Lung microvascular endothelial cell (primary cell): ENCODE measurements at places on chromosomes 16 and 17. TPM values are rescaled to one million over a fixed set of nuclear protein-coding genes. Genes with fewer than 3 reads are reported as not detected.

DNA sequence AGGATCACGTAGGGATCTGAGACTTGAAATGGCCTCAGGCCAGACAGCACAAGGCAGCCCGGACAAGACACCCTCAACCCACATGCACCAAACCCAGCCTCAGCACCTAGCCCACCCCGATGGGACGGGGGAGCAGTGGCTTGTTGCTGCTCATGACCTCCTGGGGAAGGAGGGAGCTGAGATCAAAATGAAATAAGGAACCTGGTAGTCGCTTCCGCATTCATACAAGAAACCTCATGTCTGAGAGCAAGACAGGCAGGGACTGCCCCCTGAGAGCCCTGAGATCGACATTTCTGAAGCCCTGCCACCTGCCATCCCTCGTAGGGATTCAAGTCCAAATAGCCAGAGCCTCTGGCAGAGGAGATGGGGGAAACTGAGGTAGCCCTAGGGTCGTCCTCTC lies 5.7 kb upstream of the CEP131 start:
- no peak for DNase-seq

DNA sequence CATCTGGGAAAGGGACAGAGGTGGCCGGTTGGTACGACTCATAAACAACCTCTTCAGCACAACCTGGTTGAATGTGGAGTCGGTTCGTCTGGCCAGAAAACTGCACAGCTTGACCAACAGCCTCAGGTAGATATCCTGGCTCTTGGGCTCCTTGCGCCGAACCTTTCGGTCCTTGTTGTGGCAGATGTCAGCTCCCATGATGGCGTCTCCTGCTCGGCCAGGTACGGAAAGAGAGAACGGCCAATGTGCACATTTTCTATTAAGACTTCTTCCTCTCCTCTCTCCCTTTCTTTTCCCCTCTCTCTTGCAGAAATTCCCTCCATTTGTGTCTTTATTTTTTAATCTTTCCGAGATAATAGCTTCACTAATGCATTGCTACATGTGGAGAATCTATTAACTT lies 41.8 kb upstream of the CNTNAP4 start:
- DNase-seq, result no peak

GRCh38 chr16:76023835-76024234 lies 253.4 kb upstream of the CNTNAP4 start:
- no peak for DNase-seq

GRCh38 chr16:73285436-73286201 lies 237.7 kb upstream of the ZFHX3 start:
- DNase-seq, result no peak

- no peak for DNase-seq
Measured at GRCh38 chr17:74151551-74152315, 51.7 kb upstream of the RPL38 start.

DNA sequence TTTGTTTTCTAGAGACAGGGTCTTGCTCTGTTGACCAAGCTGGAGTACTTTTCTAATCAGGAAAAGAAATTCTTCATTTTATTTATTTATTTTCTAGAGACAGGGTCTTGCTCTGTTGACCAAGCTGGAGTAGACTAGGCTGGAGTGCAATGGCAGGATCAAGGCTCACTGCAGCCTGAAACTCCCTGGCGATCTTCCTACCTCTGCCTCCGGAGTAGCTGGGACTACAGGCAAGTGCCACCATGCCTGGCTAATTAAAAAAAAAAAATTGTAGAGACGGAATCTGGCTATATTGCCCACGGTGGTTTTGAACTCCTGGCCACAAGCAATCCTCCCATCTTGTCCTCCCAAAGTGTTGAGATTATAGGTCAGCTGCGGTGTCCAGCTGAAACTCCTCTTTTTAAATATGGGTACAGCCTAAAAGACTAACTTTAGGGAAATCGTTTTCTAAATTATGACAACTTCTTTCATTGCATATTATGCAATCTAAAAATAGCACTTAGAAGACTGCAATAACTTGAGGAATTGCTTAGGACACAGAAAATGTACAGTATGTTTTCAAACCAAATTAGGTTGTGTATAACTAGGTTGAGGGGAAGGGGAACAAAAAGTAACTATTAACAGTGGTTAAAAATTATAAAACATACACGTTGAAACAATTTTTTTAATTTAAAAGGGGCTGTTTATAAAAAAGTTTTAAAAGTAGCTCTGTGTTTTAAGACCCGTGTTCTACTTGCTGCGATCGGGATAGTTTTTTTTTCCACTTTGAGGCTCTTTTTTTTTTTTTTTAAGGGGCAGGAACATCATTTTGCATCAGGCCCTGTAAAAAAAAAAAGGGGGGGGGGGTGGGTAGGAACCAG lies 4.7 kb downstream of the PRAC1 start:
- DNase-seq, result no peak

The TMEM114 gene
- not detected in 2 replicates for total RNA-seq

GRCh38 chr16:46850619-46851555 lies 19.9 kb upstream of the C16orf87 start:
- DNase-seq, result no peak

The P2RX1 gene
- not detected in 2 replicates for total RNA-seq

GRCh38 chr16:10760858-10761257 lies 17.2 kb downstream of the NUBP1 start:
- DNase-seq, result no peak

DNA sequence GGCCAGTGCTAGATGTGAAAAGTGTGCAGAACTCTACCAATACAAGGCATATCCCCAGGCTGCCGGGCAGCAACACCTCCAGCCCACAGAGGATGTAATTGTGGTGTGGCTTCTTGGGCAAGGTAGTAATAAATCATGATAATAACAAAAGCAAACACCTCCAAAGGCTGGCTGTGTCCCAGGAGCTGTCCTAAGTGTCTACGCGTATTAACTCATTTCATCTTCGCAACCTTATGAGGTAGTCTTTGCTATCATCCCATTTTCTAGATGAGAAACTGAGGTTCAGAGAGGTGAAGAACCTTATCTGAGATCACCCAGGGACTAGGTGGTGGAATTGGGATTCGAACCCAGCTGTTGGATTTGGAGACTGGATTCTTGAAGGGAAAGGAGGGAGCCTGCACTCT lies 5.3 kb downstream of the PDK2 start:
- no peak for DNase-seq

The KRT24 gene
- total RNA-seq, result not detected in 2 replicates

DNA sequence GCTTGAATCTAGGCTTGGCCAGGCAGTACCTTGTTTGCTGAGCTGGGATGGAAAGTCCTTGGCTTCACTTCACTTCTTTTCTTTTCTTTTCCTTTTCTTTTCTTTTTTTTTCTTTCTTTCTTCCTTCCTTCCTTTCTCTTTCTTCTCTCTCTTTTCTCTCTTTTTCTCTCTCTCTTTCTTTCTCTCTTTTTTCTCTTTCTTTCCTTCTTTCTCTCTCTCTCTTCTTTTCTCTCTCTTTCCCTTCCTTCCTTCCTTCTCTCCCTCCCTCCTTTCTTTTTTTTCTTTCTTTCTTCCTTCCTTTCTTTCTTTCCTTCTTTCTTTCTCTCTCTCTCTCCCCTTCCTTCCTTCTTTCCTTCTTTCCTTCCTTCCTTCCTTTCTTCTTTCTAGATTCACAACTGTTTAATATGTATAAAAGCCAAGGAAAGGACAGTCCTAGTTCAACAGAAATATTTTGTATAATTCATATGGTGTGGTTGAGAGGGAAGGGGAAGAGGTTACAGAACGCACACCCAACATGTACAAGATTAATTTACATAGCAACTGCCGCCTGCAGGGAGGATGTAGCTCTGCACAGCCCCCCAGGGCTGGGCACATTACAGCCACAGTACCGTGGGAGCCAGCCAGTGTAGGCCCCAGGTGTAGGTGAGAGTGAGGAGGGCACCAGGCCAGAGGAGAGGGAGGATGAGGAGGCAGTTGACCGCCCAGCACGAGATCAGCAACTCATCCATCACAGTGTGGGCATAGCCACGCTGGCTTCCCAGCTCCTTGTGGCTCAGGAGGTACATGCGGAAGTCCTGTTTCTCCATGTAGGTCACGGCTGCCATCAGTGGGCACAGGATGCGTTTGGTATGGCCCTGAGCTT lies 9.7 kb upstream of the ITGB3 start:
- DNase-seq, result no peak

DNA sequence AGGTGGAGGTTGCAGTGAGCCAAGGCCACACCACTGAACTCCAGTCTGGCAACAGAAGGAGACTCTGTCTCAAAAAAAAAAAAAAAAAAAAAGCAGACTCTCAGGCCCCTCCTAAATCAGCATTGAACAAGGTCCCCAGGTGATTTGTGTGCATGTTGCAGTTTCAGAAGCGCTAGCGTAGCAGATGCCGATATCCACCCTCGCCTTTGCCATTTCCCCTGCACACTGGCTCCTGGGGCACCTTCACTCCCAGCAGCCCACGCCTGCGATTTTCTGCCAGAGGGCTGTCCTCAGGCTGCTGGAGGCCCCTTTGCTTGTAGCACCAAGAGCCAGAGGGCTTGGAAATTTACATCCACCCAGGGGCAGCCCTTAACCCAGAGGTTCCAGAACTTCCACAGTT lies 95.6 kb downstream of the WSCD1 start:
- DNase-seq, result no peak

- no peak for DNase-seq
Measured at GRCh38 chr17:75530837-75531720, 5.6 kb downstream of the LLGL2 start.

GRCh38 chr16:74682556-74682955 lies 15.9 kb upstream of the RFWD3 start:
- no peak for DNase-seq

The KRTAP1-5 gene
- not detected in 2 replicates for total RNA-seq

DNA sequence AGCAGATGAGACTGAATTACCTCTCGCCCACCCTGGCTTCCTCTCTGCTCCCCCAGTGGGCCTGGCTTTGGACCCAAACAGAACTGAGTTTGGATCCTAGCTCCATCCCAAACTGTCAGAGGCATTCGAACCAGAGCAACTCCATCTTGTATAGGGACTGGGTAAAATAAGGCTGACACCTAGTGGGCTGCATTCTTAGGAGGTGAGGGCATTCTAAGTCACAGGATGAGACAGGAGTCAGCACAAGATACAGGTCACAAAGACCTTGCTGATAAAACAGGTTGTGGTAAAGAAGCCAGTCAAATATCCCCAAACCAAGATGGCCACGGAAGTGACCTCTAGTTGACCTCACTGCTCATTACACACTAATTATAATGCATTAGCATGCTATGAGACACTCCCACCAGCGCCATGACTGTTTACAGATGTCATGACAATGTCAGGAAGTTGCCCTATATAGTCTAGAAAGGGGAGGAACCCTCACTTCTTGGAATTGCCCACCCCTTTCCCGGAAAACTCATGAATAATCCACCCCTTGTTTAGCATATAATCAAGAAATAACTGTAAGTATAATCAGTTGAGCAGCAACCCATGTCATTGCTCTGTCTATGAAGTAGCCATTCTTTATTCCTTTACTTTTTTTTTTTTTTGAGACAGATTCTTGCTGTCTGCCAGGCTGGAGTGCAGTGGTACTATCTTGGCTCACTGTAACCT lies 44.4 kb downstream of the LYRM1 start:
- peak; percentile 4 for DNase-seq

GRCh38 chr17:33973491-33973890 lies 281.6 kb upstream of the CCL2 start:
- no peak for DNase-seq

DNA sequence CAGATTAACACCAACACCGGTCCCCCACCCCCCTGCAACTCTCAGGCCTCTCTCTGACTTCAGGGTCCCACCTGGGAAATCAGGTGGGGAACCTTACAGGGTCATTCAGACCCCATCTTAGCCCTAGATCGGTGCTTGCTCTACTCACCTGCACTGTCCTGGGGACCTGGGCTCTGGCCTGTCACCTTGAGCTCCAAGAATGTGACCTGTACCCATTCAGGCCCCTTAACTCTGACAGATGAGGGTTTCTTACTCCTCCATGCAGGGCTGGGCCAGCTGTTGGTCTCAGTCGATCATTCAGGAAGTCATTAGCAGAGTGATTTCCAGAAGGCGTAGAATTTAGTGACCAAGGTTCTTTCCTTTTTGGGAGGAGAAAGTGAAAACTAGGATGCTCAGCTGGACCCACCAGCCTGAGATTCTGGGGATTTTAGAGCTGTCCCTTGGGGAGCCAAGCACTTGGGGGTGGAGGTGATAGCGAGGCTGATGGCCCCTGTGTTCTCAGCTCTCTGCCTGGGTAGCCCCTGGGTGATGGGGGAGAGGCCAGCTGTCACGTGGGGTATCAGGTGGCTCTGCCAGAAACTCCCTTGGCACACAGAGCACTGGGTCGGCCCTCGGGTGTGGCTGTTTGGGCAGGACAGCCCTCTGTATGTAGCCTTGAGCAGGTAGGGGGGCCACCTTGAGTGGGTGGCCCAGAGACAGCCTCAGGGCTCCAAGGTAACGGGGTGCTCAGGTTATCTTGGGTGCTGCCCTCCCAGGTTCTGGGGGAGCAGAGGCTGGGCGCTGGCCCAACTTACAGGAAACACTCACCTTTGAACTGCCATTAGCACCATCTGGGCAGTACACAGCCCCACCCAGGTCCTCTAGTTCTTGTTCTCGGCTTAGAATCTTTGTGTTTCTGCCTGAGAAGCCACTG lies 724 bp downstream of the MVP start:
- peak; percentile 51 for DNase-seq

The PRR15L gene
- not detected in 2 replicates for total RNA-seq

DNA sequence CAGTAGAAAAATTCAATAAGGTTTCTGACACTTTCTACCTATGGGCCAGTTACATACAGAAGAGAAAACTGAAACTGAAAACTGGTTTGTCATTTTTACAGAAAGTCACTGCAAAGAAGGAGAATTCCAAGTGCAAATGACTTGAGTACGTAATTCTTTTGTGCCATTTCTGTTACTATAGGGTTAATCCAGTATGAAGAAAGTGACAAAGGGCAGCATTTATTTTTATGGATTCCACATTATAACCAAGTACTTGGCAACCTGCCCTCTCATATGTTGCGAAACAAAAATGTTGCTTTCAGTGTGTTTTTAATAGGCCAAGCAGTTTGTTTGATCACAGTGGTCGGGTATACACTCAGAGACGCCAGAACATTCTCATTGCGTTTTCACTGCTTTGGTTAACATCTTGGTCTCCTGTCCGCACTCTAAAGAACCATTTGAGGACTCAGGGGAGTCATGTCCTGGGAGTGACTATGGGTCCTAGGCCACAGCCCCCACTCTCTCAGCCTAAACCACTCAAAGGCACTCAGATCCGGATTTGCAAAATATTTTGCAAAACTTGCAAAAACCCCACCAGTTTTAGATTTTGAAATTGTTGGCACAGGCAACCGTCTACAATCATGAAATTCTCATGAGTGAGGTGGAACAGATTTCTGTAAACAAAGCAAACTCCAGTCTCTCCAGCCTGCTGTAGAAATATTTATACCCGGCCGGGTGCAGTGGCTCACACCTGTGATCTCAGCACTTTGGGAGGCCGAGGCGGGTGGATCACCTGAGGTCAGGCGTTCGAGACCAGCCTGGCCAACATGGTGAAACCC lies 15.4 kb upstream of the HELZ start:
- peak; percentile 37 for DNase-seq
